ENCODE measurements at places on chromosomes 16 and 17.

DNA sequence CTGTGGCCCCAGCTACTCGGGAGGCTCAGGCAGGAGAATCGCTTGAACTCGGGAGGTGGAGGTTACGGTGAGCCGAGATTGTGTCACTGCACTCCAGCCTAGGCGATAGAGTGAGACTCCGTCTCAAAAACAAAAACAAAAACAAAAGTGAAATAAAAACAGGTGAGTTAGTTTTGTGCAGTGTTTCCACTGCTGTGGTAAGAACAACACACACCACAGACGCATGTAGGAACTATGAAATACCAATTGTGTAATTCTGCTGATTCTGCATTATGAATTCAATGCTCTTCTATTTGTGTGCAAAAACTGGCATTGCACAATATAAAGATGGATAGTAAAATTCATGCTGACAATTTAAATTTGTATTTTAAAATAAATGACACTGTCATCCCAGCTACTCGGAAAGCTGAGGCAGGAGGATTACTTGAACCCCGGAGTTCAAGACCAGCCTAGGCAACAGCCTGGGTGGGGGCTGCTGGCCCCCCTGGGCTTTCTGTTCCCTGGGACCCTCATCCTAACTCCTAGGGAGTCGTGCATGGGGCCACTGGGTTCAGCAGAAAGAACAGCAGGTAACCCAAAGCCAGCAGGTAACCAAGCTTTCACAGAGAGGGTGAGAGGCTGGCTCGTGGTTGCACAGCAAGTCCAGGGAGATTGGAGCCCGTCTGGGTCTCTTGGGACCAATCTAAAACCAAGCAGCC is 10.6 kb upstream of the RHBDF2 start:
- DNase-seq = no peak

- no peak for DNase-seq
Measured at GRCh38 chr16:793414-793813, 5.0 kb downstream of the CHTF18 start.

DNA sequence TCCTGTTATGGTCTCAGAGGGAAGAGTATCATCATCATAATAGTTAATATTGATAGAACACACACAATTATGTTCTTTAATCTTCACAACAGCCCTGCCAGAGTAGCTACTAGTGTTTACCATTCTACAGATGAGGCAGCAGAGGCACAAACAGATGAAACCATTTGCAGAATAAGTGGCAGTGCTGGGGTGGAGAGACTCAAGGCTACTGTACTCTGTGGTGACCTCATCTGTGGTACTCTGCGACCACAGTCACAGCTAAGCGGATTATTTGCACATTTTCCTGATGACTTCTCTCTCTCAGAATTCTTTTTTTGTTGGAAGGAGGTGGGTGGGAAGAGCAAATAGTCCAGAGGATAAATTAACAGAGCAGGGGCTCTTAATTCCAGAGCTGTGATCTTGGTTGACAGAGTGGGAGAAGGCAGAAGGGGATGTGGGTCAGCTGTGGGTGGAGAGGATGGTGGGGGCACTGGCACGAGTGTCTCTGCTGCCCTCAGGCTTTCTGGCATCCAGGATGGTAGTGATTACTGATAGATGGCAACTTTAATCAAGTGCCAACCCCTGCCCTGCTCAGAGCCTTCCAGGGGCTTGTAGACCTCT is 41.8 kb downstream of the MRM1 start:
- DNase-seq = no peak

DNA sequence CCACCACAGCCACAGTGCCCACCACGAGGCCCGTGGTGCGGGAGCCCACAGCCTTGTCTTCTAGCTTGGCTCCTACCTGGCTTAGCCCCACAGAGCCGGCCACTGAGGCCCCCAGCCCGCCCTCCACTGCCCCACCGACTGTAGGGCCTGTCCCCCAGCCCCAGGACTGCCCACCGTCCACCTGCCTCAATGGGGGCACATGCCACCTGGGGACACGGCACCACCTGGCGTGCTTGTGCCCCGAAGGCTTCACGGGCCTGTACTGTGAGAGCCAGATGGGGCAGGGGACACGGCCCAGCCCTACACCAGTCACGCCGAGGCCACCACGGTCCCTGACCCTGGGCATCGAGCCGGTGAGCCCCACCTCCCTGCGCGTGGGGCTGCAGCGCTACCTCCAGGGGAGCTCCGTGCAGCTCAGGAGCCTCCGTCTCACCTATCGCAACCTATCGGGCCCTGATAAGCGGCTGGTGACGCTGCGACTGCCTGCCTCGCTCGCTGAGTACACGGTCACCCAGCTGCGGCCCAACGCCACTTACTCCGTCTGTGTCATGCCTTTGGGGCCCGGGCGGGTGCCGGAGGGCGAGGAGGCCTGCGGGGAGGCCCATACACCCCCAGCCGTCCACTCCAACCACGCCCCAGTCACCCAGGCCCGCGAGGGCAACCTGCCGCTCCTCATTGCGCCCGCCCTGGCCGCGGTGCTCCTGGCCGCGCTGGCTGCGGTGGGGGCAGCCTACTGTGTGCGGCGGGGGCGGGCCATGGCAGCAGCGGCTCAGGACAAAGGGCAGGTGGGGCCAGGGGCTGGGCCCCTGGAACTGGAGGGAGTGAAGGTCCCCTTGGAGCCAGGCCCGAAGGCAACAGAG is 10.5 kb downstream of the VASN start:
- no peak for DNase-seq

DNA sequence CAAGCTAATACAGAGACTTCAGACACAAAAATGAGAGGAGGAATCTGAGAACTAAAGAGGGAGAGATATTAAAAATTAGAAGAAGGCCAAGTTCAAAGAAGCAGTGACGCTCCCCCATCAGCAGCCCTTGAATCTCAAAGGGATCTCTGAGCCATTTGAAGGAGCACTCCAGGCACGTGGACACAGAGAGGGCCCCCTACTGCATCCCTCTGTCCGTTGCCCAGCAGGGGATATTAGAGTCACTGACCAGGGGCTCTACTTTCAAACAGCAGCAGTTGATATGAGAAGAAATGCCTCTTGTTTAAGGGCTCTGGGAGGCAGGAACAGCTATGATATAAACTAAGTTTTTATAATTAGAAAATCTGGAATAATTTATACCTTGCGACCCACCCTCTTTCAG is 479.0 kb upstream of the SALL1 start:
- DNase-seq = no peak

GRCh38 chr17:917941-918740 is 61.4 kb downstream of the NXN start:
- DNase-seq = no peak

- no peak for DNase-seq
Measured at GRCh38 chr17:4725646-4726310, 5.5 kb upstream of the MED11 start.

- no peak for DNase-seq
Measured at GRCh38 chr16:8398548-8398947, 191.8 kb downstream of the TMEM114 start.
